Kidney (tissue), 22 donors: ENCODE measurements at places on chromosomes 7 and 10. TPM values are rescaled to one million over a fixed set of nuclear protein-coding genes. Genes with fewer than 3 reads are reported as not detected.

Gene NFKB2
- total RNA-seq = 62.7 TPM

Gene TYW1B
- total RNA-seq = 2.9 TPM

Gene BTBD16
- 1.2 TPM for total RNA-seq

Gene ZSCAN25
- 20.4 TPM for total RNA-seq

Gene UBTD1
- 17.4 TPM for total RNA-seq

- DNase-seq = no peak
- no peaks in the 10 kb centered on the region for H3K27me3 ChIP-seq
- no peak overlapping the region for H3K4me3 ChIP-seq
- no peak overlapping the region for H3K27ac ChIP-seq
Observed at GRCh38 chr7:119320316-119320715, 952.7 kb upstream of the KCND2 start.

GRCh38 chr7:154438571-154439367 lies 386.6 kb downstream of the DPP6 start:
- H3K27me3 ChIP-seq = no peaks in the 10 kb centered on the region
- no peaks in the 10 kb centered on the region for H3K36me3 ChIP-seq
- no peak overlapping the region for H3K4me3 ChIP-seq
- no peak overlapping the region for H3K27ac ChIP-seq
- no peaks in the 10 kb centered on the region for H3K4me1 ChIP-seq

- no peaks in the 10 kb centered on the region for H3K36me3 ChIP-seq
- no peak overlapping the region for H3K27ac ChIP-seq
- no peak for DNase-seq
- H3K4me1 ChIP-seq = no peaks in the 10 kb centered on the region
- no peak overlapping the region for H3K4me3 ChIP-seq
Observed at GRCh38 chr7:84829719-84830118, 357.1 kb downstream of the SEMA3D start.

DNA sequence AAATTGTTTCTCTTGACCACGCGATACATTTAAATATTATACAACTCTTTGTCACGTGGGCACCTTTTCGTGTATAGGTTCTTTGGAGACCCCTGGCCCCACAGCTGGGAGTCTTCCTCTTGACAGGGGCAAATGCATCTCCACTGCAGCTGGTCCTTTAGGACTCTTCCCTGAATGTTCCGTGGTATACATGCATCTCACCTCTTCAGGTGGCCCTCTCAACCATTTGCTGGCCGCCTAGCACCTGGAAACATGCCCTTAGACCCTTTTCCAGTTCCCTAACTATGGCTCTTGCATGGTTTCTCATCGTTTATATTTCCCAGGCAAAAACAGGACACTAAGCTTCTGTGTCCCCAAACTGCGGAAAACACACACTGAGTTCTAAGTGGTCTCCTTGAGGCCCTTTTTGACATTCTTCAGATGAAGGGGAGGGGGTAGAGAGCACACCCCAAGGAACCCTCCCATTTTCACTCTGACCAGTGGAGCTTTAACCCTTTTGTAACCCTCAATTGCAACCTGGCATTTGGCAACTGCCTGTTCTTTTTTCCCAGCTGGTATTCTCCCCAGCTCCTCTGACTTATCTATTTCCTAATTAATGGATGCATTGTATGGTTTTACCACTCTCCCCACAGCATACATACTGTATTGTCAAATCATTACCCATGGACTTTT lies 20.6 kb downstream of the HNRNPA2B1 start:
- H3K4me1 ChIP-seq = no peaks in the 10 kb centered on the region
- H3K27me3 ChIP-seq = no peaks in the 10 kb centered on the region
- peaks cover under 1% of the 10 kb centered on the region for H3K36me3 ChIP-seq
- no peak overlapping the region for H3K27ac ChIP-seq
- no peak for DNase-seq

- no peaks in the 10 kb centered on the region for H3K36me3 ChIP-seq
- H3K4me1 ChIP-seq = no peaks in the 10 kb centered on the region
- no peak overlapping the region for H3K4me3 ChIP-seq
- no peak overlapping the region for H3K27ac ChIP-seq
Observed at GRCh38 chr10:69901628-69902505, 100.2 kb downstream of the COL13A1 start.

- no peaks in the 10 kb centered on the region for H3K27me3 ChIP-seq
- no peak overlapping the region for H3K4me3 ChIP-seq
- DNase-seq = no peak
- no peaks in the 10 kb centered on the region for H3K4me1 ChIP-seq
- H3K27ac ChIP-seq = no peak overlapping the region
Observed at GRCh38 chr7:94324380-94325121, 70.1 kb upstream of the COL1A2 start.
